ENCODE measurements at places on chromosomes 12 and 14.

- no peak for DNase-seq
Measured at GRCh38 chr14:105348945-105349699, 34.6 kb downstream of the PACS2 start.

GRCh38 chr14:77120771-77121743 lies 20.5 kb downstream of the ZDHHC22 start:
- DNase-seq: no peak

GRCh38 chr12:57127726-57128518 lies at the start of gene LRP1:
Gene LRP1 (plus strand): TSS chr12:57128483. CDS start chr12:57128965, 482 bp downstream.
- no peak for DNase-seq

- no peak for DNase-seq
Measured at GRCh38 chr12:74129702-74130101, 407.9 kb upstream of the ATXN7L3B start.

GRCh38 chr14:36916668-36917067 lies 255.0 kb downstream of the PAX9 start:
- DNase-seq: no peak

DNA sequence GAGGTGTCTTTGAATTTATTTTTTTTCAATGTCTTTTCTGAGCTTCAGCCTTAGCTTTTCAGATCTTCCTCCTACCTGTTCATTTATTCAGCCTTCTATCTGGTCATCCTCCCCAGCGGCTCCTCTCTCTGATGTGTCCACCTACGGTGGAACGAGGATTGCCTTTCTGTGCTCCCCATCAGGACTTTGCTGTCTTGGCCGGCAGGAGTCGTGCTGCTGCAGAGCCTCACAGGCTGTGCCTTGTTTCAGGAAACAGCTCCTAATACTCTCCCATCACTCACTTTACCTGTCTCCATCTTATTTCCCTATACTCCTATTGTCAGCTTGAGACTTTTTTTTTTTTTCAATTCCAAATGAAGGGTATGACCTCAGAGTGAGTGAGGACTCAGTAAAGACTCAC lies 76.9 kb downstream of the KICS2 start:
- no peak for DNase-seq

DNA sequence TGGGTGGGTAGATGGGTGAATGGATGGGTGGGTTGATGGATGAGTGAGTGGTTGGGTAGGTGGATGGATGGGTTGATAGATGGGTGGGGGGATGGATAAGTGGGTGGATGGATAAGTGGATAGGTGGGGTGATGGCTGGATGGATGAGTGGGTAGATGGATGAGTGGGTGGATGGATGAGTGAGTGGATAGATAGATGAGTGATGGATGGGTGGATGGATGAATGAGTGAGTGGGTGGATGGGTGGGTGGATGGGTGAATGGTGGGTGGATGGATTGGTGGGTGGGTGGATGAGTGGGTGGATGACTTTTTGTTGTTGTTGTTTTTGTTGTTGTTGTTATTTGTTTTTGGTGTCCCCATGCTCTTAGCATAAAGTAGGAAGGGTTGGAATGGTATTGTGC lies 45.5 kb downstream of the TBX5 start:
- no peak for DNase-seq

GRCh38 chr12:106914796-106915634 lies 40.7 kb upstream of the TMEM263 start:
- no peak for DNase-seq

- no peak for DNase-seq
Measured at GRCh38 chr14:26104717-26105116, 493.1 kb downstream of the NOVA1 start.

DNA sequence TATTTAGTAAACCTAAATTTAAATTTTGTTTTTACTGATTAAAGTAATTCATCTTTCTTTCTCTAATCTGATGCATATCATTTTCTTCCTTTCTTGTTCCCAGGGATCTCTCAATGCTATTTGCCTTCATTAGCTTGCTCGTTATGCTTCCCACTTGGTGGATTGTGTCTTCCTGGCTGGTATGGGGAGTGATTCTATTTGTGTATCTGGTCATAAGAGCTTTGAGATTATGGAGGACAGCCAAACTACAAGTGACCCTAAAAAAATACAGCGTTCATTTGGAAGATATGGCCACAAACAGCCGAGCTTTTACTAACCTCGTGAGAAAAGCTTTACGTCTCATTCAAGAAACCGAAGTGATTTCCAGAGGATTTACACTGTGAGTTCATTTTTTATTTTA lies 48.6 kb downstream of the VEZT start:
- no peak for DNase-seq

GRCh38 chr14:77325746-77326094 lies 4.9 kb downstream of the GSTZ1 start:
- DNase-seq: no peak

- DNase-seq: no peak
Measured at GRCh38 chr14:37969511-37969979, 238.2 kb upstream of the SSTR1 start.

DNA sequence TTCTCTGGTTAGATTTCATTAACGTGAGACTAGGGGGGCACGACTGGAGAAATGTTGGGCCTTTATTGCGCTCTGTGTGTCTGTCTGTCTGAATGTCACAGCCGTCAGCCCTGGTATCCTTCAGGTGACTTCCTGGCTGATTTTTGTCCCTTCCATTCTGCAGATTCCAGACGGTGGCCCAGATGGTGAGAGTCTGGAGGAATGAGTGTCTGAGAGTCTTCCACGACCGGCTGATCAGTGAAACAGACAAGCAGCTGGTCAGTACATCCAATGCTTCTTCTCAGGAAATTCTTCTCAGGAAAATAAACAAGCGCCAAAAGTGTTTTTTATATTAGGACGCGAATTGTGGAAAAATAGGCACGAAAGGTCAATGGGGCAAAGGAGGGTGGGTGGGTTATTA lies 93.5 kb downstream of the CCDC92 start:
- DNase-seq: no peak

DNA sequence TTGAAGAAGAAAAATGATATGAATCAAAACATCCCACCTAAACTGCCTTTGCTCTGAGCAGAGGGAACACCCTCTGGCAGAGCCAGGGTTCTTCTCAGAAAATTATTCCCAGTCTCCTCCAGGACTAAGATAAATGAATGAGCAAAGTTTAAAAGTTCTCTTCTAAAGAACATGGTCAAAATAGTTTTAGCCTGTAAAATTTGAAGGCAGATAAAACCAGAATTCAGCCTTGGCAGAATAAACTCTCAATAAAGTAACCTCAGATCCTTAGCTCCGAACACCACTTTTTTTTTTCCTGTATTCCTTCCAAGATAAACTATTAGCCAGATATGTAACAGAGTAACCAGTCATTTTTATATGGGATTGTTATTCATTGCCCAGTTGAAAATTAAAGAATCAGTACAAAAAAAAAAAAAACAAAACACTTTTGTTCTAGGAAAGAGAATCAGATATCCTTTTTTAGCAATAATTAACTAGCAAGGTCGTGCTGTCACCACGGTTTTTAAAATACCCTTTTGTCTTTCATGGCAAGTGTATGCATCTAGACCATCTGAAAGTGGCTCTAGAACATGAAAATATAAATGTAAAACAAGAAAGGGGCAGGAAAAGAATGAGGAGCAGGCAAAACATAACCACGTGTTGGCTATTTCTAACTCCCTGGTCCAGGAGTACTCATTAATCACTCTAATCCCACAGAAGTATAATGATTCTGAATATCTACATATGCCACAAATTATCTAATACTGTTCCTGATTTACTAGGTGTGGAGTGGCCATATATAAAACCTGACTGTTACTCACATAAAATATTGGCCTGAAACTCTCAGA lies 60.8 kb downstream of the CAPZA3 start:
- DNase-seq: no peak

- no peak for DNase-seq
Measured at GRCh38 chr12:107122452-107122958, 29.2 kb upstream of the CRY1 start.

- no peak for DNase-seq
Measured at GRCh38 chr12:58934528-58934927, 14.2 kb upstream of the LRIG3 start.

GRCh38 chr12:101939856-101940265 lies 62.5 kb downstream of the DRAM1 start:
- no peak for DNase-seq

Measured in epithelial cell of prostate (primary cell).